ENCODE measurements at places on chromosomes 5 and 9.

GRCh38 chr9:137181680-137182079, 6.7 kb downstream of the ANAPC2 start:
- DNase-seq = no peak

GRCh38 chr9:15622318-15622971, 69.6 kb downstream of the CCDC171 start:
- peak; percentile 23 for DNase-seq

GRCh38 chr9:38205279-38205678, 136.3 kb upstream of the SHB start:
- DNase-seq = no peak

DNA sequence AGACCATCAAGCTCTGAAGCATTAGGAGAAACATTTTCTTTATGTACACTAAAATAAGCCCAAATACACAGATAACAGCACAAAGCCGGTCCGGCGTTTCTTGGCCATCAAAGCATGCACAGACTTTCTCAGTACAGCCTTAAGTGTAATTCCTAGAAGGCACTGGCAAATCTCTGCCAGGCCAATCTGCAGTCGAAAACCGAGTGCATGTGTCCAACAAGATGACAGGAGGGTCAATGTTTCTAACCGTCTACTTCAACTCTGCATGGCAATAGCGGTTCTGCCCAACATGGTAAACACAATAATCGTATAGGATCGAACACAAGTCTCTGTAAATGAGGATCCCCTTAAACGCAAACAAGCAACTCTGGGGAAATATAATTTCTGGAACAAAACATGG, 1.1 kb downstream of the ARL15 start:
- DNase-seq = peak; percentile 21

DNA sequence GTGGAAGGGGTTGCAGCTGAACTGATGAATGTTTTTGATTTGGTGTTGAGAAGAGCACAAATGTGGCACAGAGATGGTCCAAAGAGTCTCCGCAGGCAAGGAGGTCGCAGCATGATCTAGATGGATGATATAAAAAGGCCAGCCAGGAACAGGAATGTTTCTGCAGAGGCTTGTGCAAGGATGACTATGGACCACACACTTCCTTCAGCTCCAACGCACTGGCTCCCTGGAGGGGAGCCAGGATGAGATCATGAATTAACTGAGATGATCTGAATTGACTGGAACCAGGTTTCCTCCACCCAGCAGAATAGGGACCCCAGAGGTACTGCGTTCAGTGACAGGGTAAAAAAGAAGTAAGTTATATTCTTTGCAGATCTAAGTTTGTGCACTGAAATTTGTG, 89.0 kb downstream of the ARSB start:
- DNase-seq = no peak

- no peak for DNase-seq
These were observed 597.3 kb downstream of the GABRG2 start for GRCh38 chr5:162664846-162665245.

DNA sequence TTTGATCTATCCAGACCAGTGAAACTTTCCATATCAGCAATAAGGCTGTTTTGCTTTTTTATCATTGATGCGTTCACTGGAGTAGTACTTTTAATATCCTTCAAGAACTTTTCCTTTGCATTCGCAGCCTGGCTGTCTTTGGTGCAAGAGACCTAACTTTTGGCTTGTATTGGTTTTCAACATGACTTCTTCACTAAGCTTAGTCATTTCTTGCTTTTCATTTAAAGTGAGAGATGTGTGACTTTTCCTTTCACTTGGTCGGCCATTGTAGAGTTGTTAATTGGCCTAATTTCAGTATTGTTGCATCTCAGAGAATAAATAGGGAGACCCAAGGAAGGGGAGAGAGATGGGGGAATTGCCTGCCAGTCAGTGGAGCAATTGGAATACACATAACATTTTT, 26.4 kb upstream of the CMYA5 start:
- DNase-seq = no peak

GRCh38 chr5:37121027-37121426, 128.1 kb downstream of the CPLANE1 start:
- DNase-seq = peak; percentile 63

- no peak for DNase-seq
These were observed 11.2 kb upstream of the COL5A1 start for GRCh38 chr9:134630393-134630790.

GRCh38 chr5:173029499-173029921, 26.6 kb upstream of the CREBRF start:
- peak; percentile 26 for DNase-seq

DNA sequence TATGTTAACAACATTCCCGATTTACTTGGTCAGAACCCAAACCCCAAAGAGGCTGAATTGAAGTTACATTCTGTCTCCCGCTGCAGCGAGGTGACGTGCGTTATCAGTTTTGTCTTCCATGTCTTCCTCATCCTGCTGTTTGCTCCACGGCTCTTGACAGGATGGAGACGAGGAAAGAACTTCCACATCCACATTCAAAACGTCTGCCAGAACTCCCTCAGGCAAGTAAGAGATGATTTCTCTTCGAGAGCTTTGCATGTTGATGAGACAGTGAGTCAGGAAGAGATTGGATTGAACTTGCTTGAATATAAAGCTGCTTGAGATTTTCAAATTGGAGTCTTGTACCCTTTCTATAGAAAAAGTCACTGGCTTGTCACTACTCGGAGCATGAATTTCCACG, 242.6 kb downstream of the AUH start:
- no peak for DNase-seq

DNA sequence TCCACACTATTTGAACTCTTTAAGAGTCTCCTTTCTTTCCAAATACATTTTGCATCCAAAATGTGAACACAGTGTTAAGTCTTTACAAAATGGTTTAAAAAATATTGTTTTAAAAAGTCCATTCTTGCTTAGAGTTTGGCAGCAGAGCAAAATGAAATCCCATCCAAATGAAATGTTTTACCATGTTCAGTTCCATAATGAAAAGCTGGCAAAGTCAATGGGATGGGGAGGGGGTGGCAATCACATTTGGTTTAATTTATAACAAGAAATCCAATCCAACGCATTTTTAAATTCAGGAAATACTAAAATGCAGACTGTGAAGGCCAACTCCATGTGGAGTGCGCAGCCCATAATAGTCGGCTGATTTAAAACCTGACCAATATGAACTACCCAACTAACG, 39.4 kb downstream of the MRPL36 start:
- DNase-seq = no peak

DNA sequence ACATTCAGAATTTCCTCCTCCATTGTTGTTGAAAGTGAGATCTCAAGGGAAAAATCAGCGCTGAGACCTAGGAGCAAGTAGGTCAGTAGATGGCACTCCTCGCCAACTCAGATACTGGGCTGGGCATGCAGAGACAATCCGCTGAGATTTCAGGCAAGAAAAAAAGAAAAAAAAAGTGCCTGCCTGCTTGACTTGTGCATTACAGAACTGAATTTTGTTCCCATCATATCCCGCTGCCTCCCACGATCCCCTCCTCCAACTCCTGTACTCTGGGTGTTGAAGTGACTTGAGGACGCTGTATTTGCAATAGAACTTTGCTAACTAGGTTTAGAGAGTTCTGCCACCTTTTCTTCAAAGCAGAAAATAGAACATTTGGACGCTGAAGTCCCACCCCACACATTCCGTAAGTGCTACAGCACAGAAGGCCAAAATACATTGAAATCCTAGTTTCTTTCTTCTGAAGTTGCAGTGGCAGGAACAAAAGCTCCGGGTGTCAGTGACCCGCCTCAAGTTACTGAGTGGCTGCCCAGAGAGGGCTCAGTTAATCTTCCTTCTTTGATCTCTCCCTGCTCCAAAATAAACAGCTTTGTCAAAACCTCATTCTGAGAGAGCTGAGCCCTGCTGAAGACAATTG, 265.8 kb downstream of the MLLT3 start:
- peak; percentile 79 for DNase-seq

DNA sequence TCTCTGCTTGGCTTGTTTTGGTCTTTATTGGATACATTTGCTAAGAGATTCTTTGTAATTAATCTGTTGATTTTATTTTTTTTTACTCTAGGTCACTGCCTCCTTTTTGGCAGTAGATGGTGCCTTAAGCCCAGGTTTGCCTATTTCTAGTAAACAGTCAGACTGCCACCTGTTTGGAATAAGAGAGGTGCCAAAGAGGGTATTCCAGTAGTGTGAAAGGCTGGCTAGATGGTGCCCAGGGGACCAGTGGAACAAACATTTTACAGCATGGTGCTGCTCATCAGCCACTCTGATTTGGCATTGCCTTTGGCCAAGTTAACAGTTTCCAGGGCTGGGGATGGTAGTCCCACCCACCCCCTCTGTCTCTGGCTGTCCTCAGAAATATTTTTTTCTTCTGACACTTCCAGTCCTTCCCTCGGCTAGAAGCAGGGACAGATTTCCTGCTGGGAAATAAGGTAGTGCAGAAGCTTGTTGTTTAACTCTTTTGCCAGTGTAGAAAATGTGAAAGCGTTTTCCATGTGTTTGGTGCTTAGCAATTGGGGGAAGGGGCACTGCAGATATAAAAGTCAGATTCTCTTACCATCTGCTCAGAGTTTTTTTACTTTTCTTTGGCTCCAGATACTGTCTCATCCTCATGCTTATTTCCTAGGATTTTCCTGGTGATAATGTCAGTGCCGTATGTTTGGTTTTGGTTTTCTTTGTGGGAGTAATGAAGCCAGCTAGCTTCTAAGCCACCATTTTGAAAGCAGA, 36.6 kb upstream of the FBXL7 start:
- DNase-seq = peak; percentile 2

DNA sequence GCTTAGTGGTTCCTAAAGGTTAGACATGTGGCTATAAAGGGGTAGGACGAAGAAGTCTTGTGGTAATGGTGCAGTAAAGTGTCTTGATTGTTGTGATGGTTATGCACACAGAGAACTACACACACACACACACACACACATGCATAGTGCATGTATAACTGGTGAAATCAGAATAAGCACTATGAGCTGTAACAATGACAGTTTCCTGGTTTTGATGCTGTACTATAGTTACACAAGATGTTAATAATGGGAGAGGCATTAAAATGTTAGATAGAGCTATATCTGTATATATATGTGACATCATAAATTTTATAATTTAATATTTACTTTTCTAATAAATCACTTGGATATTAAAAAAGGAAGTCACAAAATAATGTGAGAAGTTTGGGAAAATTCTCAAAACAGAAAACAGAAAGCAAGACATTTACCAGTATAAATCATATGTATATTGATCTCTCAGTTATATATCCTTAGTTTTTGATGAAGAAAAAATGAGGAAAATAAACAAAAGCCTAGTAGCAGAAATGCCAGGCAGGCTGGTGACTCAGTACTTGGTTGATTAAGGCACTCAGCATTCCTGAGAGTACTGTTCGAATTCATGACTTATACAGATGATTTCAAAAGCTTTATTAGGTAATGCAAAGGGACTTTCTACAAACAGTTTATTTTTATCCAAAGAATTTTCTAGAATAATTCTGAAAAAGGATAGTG, 350.5 kb upstream of the DAB2 start:
- DNase-seq = no peak

DNA sequence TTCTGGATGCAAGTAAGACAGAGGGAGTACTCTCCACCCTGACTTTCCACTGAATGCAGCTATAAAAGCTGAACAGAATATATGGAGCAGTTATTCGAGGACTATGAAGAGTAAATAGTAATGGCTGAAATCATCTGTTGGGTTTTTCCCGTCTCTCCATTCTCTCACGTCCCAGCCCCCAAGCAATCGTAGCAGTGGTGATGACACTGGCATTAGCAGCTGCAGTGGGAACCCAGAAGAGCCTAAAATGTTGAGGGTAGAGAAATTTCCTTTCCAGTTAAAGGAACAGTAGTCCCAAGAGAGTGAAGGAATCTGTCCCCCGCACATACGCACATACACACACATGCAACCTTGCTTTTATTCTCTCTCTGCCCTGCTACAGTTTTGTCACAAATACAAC, 33.2 kb downstream of the MED27 start:
- DNase-seq = no peak

GRCh38 chr5:157606046-157606445, 30.5 kb upstream of the ADAM19 start:
- no peak for DNase-seq

GRCh38 chr5:140005145-140005591, 37.9 kb downstream of the NRG2 start:
- no peak for DNase-seq

GRCh38 chr9:134162212-134162775, 2.1 kb downstream of the RNU6ATAC start:
- DNase-seq = no peak

GRCh38 chr9:124593651-124594058, 86.5 kb upstream of the NR5A1 start:
- no peak for DNase-seq

DNA sequence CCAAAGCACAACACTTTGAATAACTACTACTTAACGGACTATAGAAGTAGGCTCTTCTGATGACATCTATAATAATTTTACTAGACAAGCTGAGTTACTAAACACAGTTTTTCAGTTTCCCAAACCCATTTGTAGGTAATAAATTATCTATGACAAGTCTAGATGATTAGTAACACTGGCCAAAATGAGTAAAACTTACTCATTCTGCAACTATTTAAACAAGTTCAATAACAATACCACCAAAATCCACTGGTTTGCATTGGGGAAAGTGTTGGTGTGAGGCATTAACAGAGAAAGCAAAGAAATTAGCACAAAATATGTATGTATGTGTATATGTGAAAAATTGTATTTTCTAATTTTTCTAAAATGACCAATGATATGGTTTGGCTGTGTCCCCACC, 119.3 kb downstream of the NR2F1-AS1 start:
- no peak for DNase-seq

- no peak for DNase-seq
These were observed 536.5 kb upstream of the CDH10 start for GRCh38 chr5:25181249-25181648.

DNA sequence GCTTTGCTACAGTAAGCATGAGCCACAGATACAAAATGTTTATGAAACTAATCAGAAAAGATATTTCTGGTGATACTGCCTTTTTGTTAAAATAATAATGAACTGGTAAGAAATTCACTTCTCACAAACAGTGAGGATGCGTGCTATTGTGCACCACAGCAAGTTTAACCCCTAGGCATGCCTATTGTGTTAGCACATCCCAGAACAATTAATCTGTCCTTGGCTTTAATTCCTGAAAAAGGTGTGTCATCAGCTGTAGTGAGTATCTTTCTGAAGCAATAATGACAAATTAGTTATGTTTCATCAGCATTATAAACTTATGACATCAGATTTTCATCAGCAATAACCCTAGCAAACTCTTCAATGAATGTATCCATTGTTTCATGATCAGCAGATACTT, 1307.2 kb downstream of the EFNA5 start:
- no peak for DNase-seq
